ENCODE measurements at places on chromosomes 3 and 15.

DNA sequence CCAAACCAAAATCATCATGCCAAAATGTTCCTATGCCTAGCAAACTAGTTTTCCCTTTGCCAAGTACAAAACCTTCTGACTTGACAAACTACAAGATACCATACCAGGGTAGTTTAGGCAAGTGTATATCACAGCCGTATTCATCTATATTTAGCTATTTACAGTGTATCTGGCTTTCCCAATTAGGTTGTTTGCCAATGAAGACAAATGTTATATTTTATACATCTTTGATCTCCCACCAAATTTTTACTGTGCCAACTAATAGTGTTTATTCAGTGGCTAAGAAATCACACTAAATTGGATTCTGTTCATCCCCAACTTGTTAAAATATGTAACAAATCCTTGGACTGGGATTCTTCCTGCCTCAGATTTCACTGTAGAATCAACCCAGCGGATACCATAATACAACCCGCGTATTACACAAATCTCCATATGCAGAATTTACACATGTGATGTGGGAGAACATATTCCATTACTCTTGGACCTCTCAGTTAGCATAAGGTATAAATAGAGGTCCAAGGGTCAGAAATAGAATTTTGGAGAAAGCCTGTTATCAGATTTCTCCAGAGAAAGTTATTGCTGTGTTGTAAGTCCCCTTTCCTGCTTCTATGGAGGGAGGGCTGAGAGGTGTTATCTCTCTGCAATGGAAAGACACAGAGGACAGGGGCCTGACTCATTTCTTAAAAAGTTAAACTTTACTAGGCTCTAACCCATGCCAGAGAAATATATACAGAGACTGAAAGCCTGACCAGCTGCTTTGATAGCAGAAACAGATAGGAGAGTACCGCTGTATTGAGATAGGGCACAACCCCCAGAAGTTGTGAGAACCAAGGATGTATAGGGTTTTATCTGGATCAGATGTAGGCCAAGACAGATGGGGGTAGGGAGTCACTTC lies 467.0 kb downstream of the FGF12 start:
- DNase-seq = no peak

DNA sequence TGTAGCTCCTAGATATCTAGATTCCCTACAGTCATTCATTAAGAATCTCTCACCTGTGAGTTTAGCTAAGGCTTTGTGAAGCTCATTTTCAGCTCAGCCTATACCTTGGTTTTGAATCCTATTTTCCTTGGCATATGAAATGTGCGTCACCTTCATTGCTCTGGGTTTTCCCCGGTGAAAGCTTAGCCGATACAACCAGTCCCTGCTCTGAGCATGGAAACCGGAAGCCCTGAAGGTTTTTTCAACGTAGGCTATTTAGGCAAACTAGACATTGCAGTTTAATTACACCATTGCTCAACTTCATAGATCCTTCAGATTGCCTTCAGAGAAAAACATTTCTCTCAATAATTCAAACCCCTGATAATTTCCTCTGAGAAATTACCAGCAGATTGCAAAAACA lies 206.8 kb upstream of the TPRG1 start:
- DNase-seq = no peak

GRCh38 chr3:24069045-24069444 lies 124.0 kb downstream of the NR1D2 start:
- DNase-seq = no peak

- no peak for DNase-seq
Measured at GRCh38 chr3:55607844-55608243, 120.7 kb upstream of the WNT5A start.

DNA sequence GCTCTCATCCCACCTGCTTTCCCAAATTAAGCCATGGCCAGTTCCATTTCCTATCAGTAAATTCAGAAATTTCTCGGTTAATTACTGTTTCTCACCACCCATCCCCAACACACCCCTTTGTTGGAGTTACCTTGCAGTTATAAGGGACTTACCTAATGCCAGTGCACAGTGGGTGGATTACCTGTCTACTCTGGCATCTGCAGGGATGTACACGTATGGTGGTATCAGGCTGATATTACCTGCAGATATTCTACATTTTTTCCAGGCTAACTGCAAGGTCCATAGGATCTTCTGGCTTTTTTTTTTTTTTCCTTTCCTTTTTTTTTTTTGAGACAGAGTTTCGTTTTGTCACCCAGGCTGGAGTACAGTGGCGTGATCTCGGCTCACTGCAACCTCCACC lies 7.9 kb upstream of the MRAS start:
- no peak for DNase-seq

DNA sequence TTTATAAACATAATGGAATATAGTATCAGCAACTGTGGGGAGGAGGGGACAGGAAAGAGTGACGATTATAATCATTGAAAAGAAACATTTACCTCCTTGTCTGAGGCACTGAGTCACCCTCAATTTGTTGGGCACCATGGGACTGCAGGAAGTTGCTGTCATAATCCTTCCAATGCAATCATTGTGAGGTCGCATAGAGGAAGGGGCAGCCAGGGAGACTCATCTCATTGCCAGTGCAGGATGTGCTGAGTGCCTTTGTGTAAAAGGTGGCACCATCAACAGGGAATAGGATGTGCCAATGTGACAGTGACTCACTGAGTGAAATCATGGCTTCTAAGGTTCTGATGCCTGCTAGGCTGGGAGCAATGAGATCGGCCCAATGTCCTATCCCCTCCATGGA lies 300.4 kb upstream of the ADAMTS9 start:
- no peak for DNase-seq

DNA sequence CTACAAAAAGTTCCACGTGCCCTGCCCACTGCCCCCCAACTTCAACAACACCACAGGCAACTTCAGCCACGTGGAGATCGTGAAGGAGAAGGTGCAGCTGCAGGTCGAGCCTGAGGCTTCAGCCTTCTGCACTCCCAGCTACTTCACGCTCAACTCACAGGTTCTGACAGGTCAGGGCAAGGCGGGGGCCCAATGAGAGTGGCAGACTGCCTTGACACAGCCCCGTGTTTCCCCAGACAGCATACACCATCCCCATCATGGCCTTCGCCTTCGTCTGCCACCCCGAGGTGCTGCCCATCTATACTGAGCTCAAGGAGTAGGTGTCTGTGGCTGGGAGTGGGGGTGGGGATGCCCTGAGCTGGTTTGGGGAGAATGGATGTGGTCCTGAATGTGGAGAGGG lies 12.6 kb downstream of the SLC38A3 start:
- no peak for DNase-seq

DNA sequence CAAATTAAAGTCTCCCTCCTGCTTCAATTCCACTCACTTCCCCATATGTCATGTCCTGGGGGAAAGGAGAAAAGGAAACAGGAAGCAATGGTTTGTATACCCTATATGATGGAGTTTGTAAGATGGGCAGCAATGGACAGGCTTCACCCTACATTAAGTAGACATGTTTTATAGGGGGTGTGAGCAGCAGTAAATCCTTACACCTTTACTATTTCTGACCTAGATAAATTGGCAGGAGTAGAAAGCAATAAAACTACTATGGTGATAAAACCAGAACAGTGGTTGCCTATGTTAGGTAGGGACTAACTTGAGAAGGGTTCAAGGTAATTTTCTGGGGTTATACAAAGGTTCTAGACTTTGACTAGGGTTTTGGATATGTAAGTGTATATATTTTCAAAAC lies 301.7 kb downstream of the GBE1 start:
- no peak for DNase-seq

All from mesothelial cell of epicardium (in vitro differentiated cells).